ENCODE measurements at places on chromosomes 16 and 17. TPM values are rescaled to one million over a fixed set of nuclear protein-coding genes. Genes with fewer than 3 reads are reported as not detected.

GRCh38 chr16:77213542-77214106 lies 14.4 kb downstream of the SYCE1L start:
- DNase-seq, result no peak

DNA sequence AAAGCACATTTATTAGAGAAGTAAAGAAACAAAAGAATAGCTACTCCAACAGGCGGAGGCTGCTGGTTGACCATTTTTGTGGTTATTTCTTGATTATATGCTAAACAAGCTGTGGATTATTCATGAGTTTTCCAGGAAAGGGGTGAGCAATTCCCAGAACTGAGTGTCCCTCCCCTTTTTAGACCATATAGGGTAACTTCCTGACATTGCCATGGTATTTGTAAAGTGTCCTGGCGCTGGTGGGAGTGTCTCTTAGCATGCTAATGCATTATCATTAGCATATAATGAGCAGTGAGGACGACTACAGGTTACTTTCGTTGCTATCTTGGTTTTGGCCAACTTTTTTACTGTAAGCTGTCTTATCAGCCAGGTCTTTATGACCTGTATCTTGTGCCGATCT lies 12.2 kb upstream of the HS3ST4 start:
- DNase-seq, result no peak

DNA sequence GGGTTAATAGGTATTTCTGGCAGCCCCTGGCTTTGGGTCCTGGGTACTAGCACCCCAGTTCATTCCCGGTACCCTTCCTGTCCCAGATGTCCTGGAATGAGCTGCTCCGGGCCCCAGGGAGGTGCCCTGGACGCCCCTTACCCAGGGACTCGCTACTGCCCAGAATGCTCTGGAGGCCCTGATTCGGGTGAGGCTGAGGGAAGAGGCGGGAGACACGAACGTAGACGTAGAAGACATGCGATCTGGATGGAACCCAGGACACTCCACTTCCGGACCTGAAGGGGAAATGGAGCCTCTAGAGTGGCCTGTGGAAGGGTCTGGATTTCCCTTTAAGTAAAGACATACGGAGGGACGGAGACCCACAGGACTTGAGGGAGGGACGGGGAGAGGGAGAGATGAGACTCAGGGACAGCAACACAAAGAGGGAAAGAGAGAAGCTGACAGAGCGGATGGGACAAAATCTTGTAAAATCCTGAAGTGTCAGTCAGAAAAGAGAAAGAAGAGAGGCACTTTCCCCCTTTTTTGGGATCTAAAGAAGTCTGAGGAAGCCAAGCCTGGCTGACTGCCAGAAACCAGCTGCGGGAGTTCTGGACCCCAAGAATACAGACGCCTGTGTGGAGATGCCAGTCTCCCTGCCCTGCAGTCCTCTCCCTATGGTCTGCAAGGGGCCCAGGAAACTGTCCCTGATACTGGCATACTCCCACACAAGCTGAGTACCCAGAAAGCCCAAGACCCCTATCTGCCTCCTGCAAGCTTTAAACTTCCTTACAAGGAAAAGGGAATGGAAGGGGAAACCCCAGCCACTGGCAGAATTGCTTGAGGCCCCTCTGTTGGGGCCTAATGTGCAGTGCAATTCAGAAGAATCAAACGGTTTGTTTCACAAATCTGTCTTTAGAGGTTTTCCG lies 1.0 kb upstream of the HOXB13 start:
- no peak for DNase-seq

DNA sequence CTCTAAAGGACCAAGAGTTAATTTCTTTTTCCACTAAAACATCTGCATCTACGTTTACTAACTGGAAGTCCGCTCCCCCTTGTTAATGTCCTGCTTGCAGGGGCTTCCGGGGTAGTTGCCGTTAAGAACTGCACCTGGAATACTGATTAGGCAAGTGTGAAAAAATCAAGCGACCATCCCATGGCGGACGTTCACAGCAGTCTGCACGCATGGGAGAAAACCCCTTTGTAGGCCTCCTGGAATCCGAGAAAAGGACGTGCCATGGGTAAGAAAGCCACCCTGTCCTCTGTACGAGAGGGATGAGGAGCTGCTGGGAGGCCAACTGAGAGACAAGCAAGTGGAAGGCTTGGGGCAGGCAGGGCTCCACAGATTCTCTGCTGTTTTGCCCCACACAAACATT lies 14.9 kb downstream of the SNN start:
- DNase-seq, result no peak

DNA sequence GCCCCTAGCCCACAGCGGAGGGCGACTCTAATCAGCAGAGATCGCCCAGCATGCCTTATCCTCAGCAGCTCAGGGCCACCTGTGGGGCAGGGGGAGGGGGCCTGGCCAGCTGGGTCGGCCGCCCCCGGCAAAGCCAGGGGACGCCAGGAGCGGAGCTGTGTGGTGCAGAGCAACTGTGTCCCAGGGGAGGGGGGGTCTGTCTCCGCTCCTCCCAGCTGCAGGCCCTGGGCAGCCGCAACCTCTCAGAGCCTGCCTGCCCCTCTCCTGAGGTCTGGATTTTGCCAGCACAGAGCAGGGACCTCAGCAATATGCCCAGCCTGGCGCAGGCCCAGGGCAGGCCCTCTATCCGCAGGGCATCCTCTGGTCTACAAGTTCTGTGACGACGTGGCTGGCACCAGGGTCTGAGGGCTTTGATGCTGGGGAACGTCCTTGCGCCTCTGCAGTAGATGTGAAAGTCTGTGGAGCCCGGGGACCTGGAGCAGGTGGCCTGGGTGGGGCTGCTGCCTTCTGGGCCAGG lies 36.5 kb upstream of the SLC38A10 start:
- DNase-seq, result no peak

- DNase-seq, result no peak
Measured at GRCh38 chr17:14373614-14374259, 72.9 kb downstream of the HS3ST3B1 start.

GRCh38 chr16:50831751-50832150 lies 89.9 kb downstream of the CYLD start:
- no peak for DNase-seq

Gene CCDC200
- 4.9 TPM for polyA plus RNA-seq

Gene ARHGDIG
- 4.6 TPM for polyA plus RNA-seq

Gene RDM1
- polyA plus RNA-seq, result 1.4 TPM

Gene GAS2L2
- polyA plus RNA-seq, result not detected

Gene HDAC5
- 42.3 TPM for polyA plus RNA-seq

Gene OR4D1
- polyA plus RNA-seq, result not detected

Gene TBC1D3I
- polyA plus RNA-seq, result not detected

Measured in left renal pelvis (tissue), 4 donors.